ENCODE measurements at places on chromosomes 1 and 21. TPM values are rescaled to one million over a fixed set of nuclear protein-coding genes. Genes with fewer than 3 reads are reported as not detected.

The AMY1C gene
- not detected for total RNA-seq

DNA sequence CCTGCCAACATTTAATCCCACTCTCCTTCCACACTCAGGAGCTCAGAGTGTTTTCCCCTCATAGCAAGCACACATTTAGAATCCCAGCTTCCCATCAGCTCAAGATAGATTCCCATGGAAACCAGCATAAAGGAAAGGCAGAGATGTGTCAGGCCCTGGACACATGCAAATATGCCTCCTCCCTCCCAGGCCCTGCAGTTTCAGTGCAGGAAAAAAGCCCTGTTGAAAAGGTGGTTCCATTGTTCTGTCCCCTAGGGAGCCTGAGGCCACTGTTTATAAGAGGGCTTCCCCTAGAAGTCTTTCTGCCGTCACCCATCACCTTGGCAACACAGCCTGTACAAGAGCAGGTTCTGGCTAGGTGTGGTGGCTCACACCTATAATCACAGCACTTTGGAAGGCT is 3.6 kb downstream of the CACNA1S start:
- no peak for DNase-seq

DNA sequence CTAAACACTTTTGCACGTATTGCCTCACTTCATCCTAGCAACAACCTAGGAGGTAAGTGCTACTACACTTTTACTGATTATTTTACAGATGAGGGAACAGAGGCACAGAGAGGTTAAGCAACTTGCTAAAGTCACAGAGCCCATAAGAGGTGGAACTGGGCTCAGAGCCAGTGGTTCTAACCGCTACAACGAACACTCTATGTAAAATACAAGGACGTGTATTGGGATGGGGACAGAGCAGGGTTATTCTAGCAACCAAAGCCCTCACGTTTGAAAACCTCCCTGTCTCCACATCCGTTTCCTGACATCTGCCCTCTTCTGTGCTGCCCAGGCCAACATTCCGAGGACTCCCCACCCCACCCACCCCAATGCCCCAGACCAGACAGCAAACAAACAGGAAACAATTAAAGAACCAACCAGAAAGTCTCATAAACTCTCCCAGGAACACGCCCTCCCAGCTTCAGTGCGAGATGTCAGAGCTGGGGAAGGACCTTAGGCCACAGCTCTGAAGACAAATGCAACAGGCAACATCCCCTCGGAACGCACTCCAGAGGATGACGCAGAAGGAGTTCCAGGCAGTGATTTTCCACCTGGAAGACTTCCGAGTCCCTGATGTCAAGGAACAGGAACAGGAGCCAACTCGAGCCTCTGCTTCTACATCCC is 41.1 kb downstream of the GLIS1 start:
- no peak for DNase-seq

- no peak for DNase-seq
Observed at GRCh38 chr1:57799490-57800115, 375.7 kb upstream of the DAB1 start.

The BNIPL gene
- 0.43 TPM for total RNA-seq

DNA sequence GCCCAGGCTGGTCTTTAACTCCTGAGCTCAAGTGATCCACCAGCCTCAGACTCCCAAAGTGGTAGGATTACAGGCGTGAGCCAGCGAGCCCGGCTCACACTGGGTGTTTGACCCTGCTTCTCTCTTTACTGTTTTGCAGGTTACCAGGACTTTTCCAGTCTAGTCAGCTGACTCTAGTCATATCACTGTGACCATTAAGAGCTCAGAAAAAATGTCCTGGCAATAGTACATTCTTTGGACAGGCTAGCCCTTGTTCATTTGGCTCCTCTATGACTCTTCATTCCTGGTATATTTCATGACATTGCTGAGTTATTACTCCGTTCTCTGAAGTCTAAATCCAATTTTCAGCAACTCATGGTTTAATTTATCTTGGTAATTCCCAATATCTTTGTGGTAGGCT is 8.0 kb upstream of the CA6 start:
- no peak for DNase-seq

- peak; percentile 46 for DNase-seq
Observed at GRCh38 chr1:89489047-89489729, 35.4 kb upstream of the LRRC8B start.

GRCh38 chr21:26967062-26967913 is at the start of gene ADAMTS5:
TSS of gene ADAMTS5 (minus strand) at chr21:26967088. CDS start at chr21:26966391, 697 bp downstream.
- peak; percentile 67 for DNase-seq

GRCh38 chr1:220003015-220003414 is 43.3 kb downstream of the EPRS1 start:
- DNase-seq, result no peak

DNA sequence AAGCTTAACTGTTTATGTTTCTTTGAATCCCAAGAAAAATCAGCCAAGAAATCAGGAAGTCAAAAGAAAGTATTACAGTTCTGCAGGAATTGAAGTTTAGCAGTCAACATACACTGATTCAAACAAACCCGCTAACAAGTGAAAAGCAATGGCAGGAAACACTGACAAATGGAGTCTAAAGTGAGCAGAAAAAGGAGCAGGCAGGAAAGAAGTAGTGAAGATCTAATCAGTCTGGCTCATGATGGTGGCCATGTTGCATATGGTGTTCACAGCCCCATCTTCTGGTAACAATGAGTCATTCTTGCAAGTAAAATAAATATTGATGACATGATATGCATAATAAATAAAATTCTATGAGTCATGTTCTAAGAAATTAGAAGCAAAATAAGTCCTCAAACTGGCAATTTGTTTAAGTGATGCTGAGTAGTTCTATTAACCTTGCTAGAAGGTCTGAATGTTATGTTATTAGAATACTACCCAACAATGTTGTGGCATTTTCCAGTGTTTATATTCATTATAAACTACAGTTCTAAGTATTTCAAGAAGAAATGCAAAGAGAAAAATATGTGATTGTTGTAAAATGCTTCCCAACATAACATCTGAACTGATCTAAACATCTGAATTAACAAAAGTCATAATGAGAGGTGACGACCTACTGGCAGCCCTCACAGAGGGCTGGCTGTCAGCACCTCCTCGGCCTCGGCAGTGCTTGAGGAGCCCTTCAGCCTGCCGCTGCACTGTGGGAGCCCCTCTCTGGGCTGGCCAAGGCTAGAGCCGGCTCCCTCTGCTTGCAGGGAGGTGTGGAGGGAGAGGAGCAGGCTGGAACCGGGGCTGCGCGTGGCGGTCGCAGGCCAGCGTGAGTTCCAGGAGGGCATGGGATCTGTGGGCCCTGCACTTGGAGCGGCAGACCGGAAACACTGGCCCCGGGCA is 5.7 kb upstream of the ACBD6 start:
- DNase-seq, result no peak

The OR2T2 gene
- total RNA-seq, result not detected

DNA sequence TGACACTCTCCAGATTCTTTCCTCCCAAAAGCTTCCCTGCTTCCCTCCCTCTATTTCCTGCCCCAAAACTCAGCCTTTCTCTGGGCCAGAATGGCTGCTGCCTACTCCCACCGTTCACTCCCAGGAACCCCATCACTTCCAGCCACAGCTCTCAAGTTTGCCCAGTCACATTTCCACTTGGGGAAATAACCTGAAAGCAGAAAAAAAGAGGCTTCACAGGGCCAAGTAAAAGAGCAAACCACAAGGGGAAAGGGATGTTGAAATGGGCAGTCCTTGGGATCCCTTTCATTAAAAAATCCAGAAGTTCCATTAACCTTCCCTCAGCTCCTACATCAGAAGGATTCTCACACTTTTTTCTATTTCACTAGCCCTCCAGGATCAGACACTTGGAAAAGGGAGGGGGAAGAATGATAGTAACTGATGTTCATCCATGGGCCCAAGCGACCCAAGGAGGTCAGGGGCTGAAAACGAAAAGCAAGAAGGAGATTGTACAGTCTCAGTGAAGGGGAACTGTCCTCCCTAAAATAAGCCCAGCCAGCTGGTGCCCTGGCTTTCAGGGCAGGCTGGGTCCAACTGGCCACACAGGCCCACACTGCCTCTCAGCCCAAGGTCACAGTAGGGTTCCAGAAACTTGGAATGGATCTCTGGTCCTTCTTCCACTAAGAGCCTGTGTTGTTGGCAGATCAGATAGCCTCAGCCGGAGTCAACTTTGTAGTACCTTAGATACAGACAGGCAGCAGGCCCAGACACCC is 49.7 kb downstream of the DMAP1 start:
- DNase-seq, result no peak
